ENCODE measurements at places on chromosomes 7 and 10.

DNA sequence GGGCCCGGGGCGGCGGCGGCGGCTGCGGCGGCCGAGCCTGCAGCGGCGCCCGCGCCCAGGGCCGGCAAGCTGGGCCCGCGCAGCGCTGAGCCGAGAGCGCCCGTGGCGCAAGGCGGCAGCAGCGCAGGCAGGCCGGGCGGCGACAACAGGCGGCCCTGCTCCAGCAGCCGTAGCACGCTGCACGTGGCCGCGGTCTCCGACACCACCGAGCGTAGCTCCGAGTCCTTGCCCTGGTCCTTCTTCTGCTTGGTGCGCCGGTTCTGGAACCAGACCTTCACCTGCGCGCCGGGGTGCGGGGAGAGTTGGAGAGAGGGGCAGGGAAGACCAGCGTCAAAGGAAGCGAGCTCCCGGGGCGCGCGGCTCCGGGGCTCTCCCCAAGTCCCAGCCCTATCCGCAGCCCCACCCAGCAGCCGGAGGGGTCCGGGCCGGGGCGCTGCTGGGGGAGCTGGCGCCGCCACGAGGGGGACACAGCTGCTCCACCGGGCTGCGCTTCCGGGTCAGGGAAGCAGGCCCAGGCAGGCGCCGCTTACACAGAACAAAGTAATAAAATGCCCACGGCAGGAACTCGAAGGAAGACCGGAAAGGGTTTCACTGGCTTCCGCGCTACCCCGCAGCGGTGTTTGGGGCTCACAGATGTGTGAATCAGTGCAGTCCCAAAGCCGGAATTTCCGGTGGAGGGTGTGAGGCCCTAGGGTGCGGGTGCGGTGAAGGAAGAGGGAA is 3.6 kb downstream of the VAX1 start:
- DNase-seq = no peak

GRCh38 chr7:36006636-36007229 is 146.3 kb upstream of the EEPD1 start:
- DNase-seq = no peak

DNA sequence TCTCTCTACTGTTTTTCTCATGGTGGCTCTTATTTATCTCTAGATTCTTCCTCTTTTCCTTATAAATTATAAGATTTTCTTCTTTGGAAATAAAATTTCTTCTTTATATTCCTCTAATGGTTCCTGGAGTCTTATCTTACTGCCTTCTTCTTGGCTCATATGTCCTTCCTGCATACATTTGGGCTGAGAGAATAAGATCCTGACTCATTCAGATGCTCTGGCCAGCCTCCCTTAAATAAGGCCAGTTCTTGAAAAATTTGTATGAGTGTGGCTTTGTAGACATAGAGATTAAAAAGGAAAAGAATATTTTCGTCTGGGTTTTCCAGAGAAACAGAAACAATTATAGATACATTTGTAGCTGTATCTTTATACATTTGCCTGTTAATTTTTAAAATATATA is 411.3 kb downstream of the KIF20B start:
- no peak for DNase-seq

DNA sequence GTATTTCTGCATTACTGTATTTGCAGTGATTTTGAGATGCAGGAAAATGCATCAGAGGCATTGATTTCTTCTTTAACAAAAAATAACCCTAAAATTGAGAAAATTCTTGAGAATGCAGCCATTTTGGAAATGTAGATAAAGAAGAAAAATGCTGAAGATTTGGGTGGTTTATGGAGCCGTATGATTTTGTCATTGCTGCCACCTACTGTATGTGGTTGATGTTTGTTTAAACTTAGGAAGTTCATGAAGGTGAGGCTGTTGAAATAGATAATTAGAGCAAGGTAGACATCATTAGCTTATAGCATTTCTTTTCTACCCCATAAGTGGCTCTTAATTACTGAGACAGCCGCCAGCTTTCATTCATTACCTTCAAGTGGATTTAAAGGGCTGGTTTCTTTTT is 92.1 kb upstream of the SAMD8 start:
- DNase-seq = no peak

- no peak for DNase-seq
Measured at GRCh38 chr10:19930936-19931893, 115.0 kb downstream of the PLXDC2 start.
